ENCODE measurements at places on chromosomes 1 and 21.
A peak's percentile ranks its signal among the peaks of the same experiment; 100 is the strongest.

- no peak for DNase-seq
Measured at GRCh38 chr1:27366113-27366410, 699 bp downstream of the MAP3K6 start.

GRCh38 chr1:2628933-2629626, 3.7 kb downstream of the MMEL1 start:
- no peak for DNase-seq

- no peak for DNase-seq
Measured at GRCh38 chr1:89276690-89277089, 4.0 kb upstream of the GBP5 start.

DNA sequence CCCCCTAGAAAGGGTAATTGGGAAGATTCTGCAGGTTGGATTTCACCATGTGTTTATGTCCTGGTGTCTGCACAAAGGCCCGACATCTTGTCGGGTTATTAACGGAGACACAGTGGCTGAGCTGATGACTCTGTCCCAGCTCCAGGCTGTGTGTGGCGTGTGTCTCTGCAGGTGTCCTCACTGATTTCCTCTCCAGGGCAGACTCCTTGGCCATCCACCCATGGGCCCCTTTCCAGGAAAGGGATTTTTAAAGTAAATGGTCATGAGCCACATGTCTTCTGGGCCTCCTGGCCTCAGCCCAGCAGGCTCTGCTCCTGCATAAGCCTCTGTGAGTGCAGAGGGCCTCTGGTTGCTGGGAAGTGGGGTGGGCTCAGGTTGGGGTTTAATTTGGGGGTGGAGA, 418.7 kb upstream of the VAMP3 start:
- DNase-seq = no peak

DNA sequence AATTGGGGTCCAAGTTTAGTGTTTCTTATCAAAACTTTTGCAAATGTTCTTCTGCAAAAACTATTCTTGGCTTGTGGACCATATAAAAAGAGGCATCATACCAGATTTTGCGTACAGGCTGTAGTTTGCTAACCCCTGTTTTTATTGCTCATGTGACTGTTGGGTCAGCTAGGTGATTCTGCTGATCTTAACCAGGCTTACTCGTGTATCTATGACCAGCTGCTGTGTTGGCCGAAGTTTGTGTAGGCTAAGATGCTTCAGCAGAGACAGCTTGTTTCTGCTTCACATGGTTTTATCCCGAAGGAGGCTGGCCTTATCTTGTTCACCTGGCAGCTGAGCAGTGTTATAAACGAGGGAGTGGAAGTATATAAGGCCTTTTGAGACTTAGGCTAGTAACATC, 38.2 kb downstream of the POU2F1 start:
- no peak for DNase-seq

GRCh38 chr1:29211086-29212030, 19.4 kb downstream of the MECR start:
- DNase-seq = no peak

DNA sequence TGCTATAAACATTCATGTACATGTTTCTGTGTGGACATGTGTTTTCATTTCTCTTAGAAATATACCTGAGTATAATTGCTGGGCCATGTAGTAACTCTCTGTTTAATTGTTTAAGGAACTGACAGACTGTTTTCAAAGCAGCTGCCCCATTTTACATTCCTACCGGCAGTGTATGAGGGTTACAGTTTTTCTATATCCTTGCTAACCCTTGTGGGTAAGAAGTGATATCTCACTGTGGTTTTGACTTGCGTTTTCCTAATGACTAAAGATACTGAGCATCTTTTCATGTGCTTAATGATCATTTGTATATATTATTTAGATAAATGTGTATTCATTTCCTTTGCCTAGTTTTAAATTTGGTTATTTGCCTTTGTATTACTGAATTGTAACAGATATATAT, 81.7 kb downstream of the DNM3 start:
- no peak for DNase-seq

GRCh38 chr1:205298191-205298994, 23.2 kb downstream of the NUAK2 start:
- no peak for DNase-seq

DNA sequence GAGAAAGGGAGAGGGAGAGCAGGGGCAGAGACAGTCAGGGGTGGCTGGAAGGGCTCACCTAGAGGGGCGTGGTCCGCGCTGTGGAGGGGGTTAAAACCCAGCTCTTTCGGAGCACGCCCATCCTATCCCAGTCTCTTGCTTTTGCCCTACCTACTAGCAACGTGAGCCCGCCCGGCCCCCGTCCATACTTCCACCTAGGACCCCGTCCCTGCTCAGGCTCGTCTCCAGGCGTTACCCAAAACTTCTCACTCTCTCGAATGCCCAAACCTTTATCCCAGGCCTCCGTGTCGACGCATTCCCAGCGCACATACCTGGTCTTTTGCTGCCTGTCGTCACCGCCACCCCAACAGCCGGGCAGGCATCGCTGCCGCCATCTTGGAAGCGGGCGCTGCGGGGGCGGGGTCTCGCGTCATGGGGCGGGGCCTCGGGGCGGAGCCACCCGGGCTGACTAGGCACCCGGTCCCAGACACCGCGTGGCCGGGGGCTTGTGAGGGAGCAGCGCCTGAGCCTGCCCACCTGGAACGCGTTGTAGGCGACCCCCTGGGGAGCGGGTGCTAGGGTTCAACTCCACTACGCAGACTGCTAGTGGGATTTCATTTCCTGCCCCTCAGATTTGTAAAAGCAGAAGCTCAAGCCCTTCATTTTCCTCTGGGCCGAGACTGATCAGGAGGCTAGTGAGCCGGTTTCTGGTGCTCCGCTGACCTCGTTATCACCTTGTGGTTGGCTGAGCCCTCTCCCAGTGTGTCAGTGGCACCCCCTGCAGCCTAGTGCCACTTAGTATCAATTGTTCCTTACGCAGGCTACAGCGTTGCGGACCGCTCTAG, at the start of gene B4GALT3:
TSS of gene B4GALT3 (minus strand) at position 396 of the 824 bp plus-strand sequence. CDS start 1,447 bp downstream, outside the sequence.
- no peak for DNase-seq

GRCh38 chr1:234544087-234544579, 65.2 kb upstream of the TARBP1 start:
- peak; percentile 89 for DNase-seq

GRCh38 chr1:45870500-45870899, 67.1 kb downstream of the MAST2 start:
- peak; percentile 28 for DNase-seq

DNA sequence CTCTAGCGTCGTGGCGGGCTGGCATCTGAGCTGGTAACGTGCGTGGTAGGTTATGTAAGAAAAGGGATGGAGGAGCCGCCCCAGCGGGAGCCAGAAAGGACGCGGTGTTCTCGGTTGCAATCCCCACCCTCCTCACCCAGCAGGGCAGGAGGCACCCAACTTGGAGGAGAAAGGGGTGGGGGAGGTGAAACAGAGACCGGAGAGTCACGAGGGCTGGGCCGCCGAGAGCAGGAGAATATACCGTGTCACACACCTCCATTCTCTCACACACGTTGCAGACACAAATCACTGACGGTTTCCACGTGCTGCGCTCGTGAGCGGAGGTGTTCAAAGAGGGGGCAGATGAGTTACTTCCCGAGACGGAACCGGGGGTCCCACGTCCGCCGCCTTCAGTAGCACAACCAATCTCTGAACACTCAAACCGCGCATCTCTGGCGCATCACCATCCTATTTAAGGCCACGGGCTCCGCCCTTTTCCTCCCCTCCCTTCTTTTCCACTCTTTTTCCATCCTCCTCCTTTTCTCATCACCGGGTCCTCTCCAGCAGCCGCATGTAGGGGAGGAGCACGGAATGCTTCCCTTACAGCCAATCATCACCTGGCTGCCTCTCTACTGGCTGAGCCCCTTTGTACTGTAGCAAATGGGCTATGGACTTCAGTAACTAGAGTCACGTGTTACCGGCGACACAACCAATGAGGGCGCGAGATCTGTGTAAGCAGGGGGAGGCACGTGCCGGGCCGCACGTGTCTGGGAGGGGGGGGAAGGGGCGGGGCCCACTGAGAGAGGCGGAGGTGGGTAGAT, at the start of gene CIART:
TSS of gene CIART (plus strand) at position 797 of the 800 bp plus-strand sequence. CDS start 714 bp downstream, outside the sequence.
- DNase-seq = peak; percentile 97

DNA sequence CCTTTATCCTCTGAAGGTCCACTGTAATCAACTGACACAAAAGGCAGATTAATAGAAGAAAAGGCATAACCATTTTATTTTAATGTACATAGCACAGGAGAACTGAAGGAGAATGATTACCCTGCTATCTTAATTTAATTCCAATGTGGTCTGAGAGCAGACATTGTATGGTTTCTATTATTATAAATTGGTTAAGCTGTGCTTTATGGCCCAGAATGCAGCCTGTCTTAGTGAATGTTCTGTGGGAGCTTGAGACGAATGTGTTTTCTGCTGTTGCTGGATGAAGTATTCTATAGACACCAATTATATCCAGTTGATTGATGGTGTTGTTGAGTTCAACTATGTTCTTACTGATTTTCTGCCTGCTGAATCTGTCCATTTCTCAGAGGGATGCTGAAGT, 25.0 kb upstream of the SLC2A1 start:
- no peak for DNase-seq

- no peak for DNase-seq
Measured at GRCh38 chr1:110195196-110195595, 14.9 kb upstream of the KCNC4 start.

DNA sequence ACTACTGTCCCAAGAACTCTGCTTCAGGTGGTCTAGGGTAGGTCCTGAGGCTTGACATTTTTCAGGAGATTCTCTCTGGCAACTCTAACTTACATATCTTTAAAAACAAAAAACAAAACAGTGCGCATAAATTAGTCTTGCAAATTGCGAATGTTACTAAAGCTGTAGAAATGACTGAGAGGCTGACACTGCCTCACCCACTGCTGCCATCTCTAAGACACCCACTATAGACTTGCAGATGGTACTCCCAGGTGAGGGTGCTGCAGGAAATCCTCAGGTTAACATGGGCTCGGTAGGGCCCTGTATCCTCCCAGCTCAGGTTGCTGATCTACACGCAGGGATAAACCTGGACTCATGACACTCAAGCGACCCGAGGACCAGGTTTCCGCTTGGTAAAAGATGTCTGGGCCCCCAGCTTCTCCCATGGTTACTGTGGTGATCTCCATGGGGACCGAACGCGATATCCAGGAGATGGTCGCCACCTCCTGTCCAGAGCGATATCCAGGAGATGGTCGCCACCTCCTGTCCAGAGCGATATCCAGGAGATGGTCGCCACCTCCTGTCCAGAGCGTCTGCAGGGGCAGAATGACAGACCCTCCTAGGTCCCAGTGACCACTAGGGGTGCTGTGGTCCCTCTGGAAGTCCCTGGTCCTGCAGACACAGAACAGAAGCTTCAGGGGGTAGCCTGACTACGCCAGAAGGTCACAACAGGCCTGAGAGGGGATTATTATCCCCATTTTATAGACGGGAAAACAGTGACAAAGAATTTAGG, 16.2 kb upstream of the LY9 start:
- DNase-seq = no peak

GRCh38 chr21:46551636-46552241, 53.1 kb downstream of the S100B start:
- no peak for DNase-seq

GRCh38 chr1:88935522-88936222, 44.3 kb upstream of the GTF2B start:
- DNase-seq = no peak

GRCh38 chr1:157004806-157005205, 40.7 kb downstream of the ARHGEF11 start:
- DNase-seq = no peak

GRCh38 chr1:170685166-170685565, 21.2 kb downstream of the PRRX1 start:
- DNase-seq = no peak

DNA sequence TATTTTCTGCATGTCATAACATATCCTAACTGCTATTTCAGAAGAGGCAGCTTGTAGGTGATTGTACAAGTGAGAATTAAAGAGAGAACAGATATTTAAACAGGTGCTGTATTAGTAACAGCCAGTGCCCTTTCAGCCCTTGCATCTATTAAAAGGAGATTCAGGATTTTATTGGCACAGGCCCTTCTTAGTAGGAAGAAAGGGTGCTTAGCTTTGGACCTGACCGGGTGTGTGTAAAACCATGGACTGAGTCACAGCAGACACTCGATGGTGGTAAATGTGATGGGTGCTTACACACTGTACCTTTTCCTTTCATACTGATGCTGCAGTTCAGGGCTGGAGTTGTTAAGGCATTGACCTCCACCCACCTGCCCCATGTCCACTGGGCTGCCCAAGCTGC, 12.7 kb upstream of the CD101 start:
- DNase-seq = no peak

GRCh38 chr1:71324671-71325267, 243.9 kb upstream of the ZRANB2 start:
- no peak for DNase-seq

DNA sequence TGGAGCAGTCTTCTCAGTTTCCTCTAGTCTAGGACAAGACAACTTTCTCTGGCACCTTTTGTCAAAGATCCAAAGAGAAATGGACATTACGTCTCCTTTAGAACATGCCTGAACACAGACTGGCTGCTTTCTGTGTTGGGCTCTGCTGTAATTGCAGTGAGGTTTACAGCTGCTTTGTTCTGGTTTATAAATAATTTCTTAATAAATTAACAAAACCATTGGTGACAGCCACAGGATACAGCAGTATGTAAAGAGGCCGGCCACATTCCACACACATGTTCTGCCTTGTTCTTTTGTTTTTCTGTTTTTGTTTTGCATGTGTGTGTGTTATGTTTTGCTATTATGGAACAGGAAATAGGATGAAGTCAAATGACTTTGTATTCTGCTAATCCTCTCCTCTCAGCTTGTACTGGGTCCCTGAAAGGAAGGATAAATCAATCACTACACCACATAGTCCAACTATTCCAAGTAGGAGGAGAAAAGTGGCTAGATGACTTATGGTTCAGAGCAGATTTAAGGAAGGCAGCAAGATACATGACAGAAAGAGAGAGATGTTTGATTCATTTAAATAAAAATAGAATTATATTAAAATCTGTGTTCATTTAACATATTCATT, 161.5 kb upstream of the ESRRG start:
- no peak for DNase-seq

DNA sequence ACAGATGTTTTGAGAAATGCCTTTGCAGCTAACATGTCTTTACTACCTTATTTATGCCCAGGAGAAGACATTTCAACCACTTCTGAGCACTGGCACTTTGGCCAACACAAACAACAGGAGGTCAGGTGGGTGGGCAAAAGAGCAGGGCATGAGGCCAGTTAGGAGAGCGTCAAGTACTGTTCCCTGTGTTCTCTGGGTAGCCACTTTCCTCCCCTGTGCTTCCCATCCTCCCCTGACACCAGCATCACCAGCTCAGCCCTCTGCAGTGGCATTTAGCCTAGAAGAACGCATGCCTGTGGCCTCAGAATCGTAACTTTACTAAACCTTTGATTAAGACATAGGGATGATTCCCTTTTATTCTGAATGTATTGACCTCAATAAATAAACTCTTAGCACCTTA, 18.3 kb downstream of the BTG2 start:
- DNase-seq = no peak

GRCh38 chr1:228314658-228315483, 91.8 kb downstream of the TRIM11 start:
- no peak for DNase-seq

- DNase-seq = no peak
Measured at GRCh38 chr1:232279909-232280400, 350.0 kb downstream of the SIPA1L2 start.

DNA sequence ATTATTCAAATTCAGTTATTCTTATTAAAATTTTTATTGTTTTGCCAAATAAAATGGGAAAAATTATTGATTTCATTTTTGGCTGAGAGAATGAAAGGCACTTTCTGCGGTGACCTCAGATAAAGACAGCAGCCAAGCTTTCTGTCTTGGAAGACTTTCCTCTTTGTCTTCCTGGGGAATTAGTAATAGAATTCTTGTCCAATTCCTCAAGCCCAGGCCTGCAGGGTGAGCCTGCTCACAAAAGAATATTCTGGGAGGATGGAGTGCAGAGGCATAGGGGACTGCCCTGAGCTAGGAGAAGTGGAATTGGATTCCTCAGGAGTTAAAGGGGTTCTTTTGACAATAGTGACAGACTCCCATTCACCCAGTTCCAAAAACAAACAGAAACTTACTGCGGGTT, 614.5 kb upstream of the ADGRL2 start:
- DNase-seq = no peak

Data from retinal pigment epithelial cell (primary cell).